ENCODE measurements at places on chromosomes 5 and 9.

DNA sequence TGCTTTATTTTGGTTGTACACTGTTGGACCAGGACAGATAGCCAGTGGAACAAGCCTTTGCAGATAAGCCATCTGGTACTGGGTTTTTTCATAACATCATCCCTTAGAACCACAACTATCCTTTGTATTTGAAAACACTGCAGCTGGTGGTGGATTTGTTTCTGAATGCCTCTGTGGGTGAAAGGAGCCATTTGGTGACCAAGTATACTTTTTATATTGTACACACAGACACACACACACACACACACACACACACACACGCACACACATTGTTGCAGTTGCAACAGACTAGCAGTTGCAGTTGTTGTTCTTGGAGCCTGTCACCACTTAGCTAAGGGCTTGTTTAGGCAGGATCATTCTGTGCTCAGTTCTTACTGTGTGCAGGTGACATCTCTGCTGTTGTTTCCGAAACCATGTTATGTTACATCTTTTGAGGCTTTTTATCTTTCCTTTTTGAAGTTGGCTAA lies 22.9 kb upstream of the CAVIN4 start:
- no peak for DNase-seq

- no peak for DNase-seq
Observed at GRCh38 chr5:10338686-10339057, 14.8 kb upstream of the MARCHF6 start.

- no peak for DNase-seq
Observed at GRCh38 chr9:91403665-91404543, 19.7 kb downstream of the NFIL3 start.

GRCh38 chr5:134477462-134478245 lies 47.8 kb upstream of the JADE2 start:
- DNase-seq, result no peak

GRCh38 chr5:16588434-16589214 lies 28.2 kb downstream of the RETREG1 start:
- DNase-seq, result no peak

DNA sequence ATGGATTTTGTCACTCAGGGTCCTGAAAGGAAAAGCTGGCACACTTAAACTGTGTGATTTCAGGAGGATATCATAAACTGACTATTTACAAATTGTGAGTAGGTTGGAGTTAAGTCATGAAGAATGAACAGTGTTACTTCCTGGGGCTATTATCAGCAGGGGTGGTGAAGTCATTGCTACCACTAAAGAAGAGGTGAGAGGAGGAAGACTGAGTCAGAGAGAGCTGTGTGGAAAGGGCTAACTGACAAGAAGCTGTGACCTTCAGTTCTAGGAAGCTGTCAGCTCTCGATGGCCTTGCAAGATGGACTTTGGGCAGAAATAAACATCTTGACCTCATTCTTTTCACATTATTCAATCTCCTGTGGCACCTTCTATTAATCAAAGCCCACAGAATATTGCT lies 72.3 kb upstream of the STARD4 start:
- DNase-seq, result no peak

GRCh38 chr9:99305820-99306811 lies 84.0 kb downstream of the SEC61B start:
- no peak for DNase-seq

DNA sequence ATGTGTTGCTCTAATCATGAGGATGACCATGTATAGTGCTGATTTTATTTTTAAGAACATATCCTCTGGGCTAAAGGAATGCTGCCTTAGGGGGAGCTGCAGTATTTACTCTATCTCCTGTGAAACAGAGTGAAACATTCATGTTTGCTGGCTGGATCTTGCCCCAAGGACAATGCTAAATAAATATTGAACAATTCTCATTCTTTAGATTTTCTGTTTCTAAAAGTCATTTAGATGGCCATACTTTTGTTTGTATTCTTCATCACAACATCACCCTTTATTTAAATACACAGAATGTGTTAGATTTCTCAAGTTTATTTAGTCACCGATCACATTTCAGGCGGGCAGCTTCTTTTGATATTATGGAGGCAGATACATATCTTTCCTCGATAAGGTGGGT lies 103.3 kb downstream of the ARHGEF28 start:
- DNase-seq, result no peak

DNA sequence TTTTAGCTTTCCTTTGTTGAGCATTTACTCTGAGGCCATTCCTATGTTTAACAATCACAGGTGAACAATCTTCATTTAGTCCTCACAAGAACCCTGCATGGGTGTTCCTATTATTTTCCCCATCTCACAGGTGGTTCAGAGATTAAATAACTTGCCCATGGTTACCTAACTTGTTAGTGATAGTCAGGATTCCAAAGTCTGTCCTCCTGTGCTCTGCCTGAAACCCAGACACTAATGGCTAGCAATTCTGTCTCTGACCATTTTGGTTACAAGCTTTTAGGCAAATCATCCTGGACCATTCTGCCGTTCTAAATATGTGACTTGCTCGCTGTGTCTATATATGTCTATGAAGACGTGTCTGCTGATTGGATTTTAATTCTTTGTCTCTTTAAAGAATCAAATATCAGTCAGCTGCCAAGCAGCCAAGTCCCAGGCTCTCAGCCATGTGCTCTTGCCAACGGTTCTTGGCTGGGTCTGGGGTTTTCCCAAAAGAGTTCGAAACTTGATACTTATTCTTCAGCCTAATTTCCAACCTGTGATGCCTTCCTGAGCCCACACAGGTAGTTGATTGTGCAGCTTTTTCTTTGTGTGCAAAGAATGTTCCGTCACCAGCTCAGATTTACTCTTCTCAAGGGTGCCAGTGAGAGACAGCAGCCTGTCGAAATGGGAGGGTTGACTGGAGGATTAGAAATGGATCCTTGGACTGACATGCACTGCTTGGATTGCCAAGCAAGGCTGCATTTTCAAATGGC lies 121.7 kb downstream of the NREP start:
- DNase-seq, result no peak

DNA sequence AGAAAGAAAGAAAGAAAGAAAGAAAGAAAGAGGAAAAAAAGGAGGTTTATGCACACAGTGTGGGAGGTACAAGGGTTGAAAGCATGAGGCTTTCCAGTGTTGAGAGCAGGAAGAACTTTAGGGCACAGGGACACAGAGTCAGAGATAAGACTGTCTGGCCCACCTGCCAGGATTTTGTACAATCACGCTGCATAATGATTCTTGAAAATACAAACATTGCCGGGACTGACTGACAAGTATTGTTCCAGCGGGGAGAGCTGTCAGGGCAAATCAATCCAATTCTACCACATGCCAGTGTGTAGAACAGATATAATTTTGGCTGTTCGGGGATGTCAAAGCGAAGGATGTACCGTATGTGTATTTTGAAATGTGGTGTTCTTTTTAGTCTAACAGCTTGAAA lies 254.7 kb downstream of the NTRK2 start:
- DNase-seq, result no peak

DNA sequence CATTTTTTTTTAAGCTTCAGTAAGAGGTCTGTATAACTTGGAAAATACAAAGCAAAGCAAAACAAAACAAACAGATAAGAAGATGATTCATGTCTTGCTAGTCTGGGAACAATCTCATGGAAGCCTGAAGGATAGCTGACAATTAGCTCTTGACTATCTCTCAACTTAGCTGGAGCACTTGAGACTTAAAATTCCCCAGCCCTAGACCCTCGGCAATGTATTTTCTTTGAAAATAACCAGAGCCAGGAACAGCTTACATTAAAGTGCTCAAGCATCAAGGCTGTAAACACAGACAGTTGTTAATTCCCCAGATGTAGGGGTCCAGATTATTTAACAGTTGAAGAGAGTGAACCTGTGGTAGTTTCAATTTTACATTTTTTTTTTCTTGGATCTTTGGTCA lies 82.9 kb downstream of the TMEM252 start:
- DNase-seq, result no peak

All from HFF-Myc (cell line).